ENCODE measurements at places on chromosomes 16 and 17.

DNA sequence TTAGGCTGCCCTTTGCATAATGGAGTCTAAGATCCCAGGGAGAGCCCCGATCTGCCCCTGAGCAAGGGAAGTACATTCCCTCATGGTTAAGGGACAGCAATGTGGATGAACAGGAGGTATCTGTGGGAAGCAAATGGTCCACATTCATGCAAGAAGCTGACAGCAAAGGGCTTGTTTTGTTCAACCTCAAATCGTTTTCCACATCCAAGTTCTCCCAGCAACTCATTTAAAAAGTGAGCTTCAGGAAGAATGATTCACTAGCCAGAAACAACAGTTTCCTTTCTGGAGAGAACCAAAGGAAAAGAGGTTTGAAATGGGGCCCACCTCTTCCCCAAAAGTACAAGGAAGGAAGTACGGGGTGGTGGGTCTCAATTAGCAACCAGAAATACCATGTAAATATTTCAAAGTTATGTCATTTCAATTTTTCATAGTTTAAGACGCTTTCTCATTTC lies 9.4 kb downstream of the HSPB9 start:
- no peak for DNase-seq

DNA sequence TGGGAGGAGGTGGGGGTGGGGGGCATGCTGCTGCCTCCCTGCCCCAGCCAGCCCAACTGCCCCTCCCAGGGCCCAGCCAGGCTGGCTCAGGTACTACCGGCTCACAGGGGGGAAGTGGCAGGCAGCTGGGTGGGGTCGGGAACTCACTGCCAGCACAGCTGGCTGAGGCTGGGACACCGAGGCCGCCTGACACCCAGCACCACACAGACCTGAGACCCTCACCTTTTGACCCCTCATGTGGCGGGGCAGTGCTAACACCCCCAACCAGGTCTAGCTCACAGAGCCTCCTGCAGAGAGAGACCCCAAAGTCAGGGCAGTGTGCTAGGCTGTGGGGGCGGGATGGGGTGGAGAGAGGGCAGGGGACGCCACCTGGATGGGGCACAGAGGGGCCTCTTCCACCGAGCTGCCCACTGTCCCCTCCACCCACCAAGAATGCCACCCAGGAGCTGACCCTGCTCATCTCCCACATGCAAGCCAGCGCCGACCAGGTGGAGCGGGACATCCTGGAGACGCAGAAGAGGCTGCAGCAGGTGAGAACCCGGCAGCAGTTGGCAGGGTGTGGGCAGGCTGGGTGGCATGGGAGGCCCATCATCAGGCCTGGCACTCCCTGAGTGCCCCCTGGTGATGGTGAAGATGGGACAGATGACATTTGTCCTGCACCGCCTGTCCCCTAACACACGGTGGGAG lies 3.0 kb downstream of the EVPLL start:
- DNase-seq: no peak

DNA sequence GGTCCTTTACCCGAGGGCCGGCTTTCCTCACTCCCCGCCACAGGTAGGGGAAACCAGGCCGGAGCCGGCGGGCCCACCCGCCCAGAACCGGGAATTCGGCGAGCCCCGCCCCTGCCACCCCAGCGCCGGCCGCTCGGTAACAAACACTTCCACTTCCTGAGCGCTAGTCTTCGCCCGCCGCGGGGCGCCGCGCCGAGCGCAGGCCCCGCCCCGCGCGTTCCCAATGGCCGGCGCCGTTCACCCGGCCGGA lies 224 bp upstream of the NHERF1 start:
- no peak for DNase-seq

DNA sequence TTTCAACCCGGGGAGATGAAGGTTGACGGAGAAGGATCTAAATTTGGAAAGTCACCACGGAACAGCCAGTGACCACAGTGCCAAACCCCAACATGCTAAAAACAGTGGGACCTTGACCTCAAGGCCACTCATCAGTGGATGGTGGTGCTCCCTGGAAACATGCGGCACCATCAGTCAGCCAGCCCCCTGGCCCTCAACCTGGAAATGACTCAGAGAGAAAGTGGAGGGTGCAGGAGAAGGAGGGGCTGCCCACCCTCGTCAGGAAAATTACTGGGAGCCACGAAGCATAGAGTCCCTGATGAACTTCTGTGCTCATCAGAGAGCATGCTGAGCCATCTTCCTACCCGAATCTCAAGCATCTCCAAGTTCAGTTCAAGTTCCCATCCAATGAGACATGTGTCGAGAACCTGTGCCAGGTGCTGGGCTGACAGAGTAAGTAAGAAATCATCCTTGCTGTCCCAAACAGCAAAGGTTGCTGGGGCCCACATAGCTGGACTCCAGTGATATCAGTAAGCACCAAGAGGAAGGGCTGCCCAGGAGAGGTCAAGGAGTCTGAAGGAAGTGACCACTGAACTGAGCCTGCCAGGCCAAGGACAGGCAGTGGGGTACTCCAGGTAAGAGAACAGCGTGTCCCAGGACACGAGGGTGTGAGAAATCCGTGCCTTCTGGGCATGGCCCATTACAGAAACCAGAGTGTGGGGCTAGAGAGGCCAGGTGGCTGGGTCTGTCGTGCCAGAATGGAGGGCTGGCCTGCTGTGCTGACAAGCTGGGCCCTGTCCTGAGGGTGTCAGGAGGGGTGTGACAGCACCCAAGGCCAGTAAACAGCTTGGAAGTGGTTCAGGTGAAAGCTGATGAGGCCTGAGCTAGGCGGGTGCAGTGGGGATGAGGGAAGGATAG lies 5.2 kb downstream of the PECAM1 start:
- DNase-seq: no peak

- DNase-seq: no peak
Measured at GRCh38 chr17:44022246-44022645, 7.5 kb upstream of the TMEM101 start.

- DNase-seq: no peak
Measured at GRCh38 chr16:57621521-57622271, 6.7 kb upstream of the ADGRG1 start.

DNA sequence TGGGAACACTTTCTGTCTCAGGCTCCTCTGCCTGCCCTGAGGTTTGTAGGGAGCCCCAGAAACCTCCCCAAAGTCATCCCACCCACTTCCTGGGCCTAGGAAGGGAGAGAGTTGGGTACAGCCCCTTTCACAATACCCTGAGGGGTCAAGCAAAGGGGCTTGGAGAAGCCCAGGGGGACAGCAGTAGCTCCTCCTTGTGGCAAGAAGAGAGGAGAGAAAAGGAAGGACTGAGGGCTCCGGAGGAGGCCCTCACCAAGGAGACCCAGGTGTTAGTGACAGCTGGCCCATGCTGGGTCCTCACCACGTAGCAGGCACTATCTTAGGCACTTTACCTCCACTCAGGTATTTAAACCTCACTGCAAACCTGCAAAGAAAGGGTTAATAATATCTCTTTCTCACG lies 112.8 kb downstream of the IRX5 start:
- no peak for DNase-seq

DNA sequence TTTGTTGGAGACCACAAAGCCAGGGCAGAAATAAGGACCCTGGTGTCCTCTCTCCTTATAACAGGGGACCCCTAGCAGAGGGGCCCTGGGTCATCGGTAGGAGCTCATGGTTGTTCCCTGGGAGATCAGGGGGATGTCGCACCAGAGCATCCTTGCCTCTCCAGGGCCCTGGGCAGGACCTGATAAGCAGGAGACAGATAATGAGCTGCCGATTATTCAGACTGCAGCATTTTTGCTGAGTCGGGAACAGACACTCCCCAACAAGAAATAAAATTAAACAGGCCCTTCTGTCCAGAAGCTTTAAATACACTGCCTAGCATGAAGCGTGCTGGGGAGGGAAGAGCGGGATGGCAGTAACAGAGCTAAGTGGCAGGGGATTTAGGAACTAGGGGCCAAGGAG lies 15.4 kb upstream of the GFAP start:
- no peak for DNase-seq

DNA sequence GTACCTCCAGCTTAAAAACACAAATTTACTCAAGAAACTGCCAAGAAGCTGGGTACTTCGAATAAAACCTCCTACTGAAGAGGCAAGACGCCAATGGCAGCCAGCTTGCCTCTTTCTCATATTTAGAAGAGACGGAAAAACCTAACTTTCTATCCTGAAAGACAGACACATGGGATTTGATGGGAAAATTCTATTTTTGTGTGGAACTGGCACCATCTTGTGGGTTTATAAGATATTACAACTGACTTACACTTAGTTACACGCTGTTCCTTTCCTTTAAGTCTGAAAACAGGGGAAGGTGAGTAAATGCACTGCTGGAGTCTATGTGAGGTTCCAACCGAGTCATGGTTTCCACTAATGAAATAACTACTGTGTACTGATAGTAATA lies 10.3 kb downstream of the ZNF18 start:
- DNase-seq: no peak

DNA sequence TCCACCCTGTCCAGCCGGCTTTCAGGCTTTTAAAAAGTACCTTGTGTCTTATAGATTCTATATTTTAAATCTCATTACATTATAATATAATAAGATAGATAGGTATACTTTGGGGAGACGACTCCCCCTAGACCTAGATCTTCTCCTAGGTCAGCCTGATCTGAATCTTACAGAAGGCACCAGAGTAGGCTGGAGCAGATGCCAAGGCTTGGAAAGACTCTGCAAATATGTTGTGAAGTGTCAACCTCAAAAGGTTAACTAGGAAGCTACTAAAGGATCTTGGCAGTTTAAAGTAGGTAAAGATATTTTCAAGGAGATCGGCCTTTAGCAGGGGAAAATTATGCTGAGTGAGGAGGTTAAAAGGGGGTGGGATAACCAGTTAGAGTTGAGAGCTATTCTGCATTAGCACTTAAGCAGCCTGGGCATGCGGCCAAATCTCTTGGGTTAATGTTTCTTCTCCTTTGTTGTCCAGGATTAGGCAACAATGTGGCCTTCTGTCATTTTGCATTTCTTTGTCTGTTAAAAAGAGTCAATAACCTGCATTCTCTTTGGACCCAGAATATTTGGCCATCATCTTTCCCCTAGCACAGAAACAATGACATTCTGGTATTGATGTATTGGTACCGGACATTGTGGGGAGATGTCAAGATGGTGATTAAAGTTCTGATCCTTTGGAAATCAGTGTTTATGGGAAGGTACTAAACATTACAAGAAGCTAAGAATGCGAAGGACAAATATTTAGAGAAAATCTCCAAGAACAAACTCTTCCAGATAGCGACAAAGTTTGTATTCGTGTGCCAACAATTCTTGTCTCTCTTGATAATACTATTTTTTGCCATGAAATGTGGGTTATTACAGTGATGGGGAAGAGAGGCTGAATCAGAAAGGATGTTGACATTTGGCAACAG lies 51.2 kb upstream of the DHX40 start:
- peak; percentile 66 for DNase-seq

- DNase-seq: no peak
Measured at GRCh38 chr16:9154567-9155410, 63.3 kb downstream of the HAPSTR1 start.

DNA sequence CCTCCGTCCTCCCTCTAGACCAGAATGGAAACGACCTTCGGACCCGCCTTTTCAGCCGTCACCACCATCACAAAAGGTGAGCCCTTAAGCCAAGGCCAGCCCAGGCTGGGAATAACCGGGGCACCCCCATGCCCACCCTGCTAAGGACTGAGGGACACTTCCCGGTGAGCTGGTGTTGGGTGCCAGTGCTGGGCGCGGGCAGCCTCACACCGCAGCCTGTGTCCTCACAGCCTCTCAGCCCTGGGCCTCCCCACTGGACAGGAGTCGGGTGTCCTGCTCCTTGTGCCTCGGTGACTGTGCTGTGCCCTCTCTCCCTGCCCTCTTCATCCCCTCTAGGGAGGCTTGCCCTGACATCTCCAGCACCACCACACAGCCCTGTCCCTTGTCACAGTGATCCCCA lies 10.3 kb downstream of the TRAF7 start:
- DNase-seq: no peak

DNA sequence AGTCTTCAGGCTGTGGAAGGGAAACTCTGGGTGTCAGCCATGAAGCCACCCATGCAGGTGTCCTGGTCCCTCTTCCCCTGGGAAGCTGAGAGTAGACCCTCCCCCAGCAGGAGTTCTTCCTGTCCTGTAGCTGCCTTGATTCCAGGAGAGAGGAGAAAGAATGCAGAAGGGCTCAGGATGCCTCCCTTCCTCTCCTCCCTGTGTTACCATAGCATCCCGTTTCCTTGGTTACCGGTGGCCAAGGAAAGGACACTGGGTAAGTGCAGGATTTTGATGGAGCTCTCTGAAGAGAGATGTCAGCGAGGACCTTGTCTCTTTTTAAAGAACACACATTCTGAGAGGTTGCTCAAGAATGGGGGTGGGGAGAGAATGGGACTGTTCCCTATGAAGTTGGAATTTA lies 304.1 kb upstream of the N4BP1 start:
- DNase-seq: no peak

GRCh38 chr17:78272181-78272913 lies 40.9 kb downstream of the TMEM235 start:
- DNase-seq: no peak

DNA sequence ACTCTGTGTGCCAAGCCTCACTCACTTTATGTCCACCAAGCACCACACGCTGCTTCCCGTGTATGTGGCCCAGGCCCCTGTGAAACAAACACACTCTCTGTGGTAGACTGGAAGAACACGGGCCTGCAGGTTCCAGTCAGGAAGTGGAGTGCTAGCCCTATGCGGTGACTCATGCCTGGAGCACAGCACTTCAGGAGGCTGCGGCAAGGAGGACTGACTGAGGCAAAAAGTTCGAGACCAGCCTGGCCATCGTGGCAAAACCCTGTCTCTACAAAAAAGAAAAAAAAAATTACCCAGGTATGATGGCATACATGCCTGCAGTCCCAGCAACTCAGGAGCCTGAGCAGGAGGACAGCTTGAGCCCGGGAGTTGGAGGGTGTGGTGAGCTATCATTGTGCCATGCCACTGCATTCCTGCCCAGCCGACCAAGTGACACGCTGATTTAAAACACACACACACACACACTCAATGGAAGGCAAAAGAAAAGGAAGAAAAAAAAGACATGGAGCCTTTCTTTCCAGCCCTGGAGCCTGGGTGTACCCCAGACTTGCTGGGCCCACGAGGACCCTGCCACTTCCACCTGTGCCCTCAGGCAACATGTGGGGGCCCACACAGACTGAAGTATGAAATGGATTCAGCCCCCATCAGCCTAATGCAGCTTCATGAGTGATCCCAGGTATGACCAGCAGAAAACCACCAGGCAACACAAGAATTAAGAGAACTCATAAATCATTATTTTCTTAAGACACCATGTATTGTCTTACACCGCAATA lies 126.6 kb downstream of the ANKRD11 start:
- no peak for DNase-seq

DNA sequence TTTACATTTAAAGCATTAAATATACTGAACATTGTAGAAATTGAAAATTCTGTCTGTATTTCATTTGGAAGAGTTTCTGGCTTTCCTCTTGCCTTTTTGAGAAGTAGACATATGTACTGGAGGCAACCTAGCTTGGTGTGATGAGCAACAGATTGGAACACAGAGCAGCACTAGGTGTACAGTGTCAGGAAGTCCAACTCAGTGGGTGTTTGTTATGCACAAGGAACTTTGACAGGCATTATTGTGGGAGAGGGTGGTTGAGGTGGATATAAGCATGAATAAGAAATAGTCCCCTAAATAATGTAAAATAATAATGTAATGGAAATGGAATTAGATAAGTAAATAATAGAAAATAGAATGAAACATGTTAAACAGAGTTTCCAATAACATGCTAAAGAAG lies 58.1 kb downstream of the PPM1E start:
- DNase-seq: no peak

- no peak for DNase-seq
Measured at GRCh38 chr16:9708972-9709620, 473.1 kb downstream of the GRIN2A start.

GRCh38 chr16:55871411-55872038 lies 3.6 kb downstream of the CES5A start:
- DNase-seq: no peak
